ENCODE measurements at places on chromosomes 5 and 9.
A peak's percentile ranks its signal among the peaks of the same experiment; 100 is the strongest.

DNA sequence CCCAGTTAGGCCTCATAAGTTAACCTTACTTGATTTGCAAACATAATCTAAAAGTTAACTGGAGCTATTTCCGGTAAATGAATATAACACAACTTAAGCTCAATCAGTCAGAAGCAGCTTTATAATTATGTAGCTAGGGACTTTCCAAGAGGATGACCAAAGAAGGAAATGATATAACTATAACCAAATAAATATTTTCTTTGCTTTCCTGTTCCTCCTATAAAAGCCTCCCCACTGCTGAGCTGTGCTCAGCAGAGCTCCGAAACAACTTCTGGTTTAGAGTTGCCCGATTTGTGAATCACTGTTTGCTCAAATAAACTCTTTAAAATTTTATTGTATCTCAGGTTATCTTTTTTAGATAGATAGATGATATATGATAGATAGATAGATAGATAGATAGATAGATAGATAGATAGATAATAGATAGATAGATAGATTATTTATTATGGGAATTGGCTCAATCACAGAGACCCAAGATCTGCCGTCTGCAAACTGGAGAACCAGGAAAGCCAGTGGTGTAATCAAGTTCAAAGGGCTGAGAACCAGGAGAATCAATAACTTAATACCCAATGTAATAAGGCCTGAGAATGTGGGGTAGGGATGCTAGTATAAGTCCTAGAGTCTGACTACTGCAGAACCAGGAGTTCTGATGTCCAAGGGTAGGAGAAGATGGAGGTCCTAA lies 19.3 kb upstream of the TMEM161B start:
- DNase-seq, result no peak

GRCh38 chr9:136372561-136373299 lies 739 bp downstream of the CARD9 start:
- DNase-seq, result peak; percentile 80

DNA sequence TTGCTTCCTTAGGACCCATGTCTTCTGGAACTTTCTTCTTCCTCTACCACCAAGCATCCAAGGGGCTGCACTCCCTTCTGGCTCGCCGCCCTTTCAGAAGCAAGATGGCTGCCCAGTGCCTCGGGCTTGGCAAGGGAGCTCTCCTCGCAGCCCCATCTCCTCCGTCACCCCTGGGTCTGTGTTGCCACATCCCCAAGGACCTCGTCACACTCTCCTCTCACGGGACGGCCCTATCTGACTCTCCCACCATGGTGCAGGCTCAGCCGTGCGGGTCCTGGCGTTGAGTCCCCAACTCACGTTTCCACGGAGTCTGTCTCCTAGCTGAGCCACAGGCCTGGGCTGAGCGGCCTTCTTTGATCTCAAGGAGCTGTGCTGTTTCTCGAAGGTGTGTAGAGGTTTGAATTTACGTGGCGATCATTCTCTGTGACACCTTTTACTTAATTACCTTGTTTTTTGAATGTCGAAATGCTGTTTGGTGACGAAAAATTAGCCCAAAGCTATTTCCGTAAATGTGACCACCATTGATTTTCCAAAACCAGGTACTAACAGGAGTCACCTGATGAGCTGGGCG lies 15.0 kb upstream of the SCGB3A1 start:
- DNase-seq, result no peak

- no peak for DNase-seq
These were observed 28.7 kb downstream of the GTF3C4 start for GRCh38 chr9:132698989-132699388.

GRCh38 chr5:18113721-18114120 lies 479.5 kb downstream of the TAF11L14 start:
- DNase-seq, result no peak

DNA sequence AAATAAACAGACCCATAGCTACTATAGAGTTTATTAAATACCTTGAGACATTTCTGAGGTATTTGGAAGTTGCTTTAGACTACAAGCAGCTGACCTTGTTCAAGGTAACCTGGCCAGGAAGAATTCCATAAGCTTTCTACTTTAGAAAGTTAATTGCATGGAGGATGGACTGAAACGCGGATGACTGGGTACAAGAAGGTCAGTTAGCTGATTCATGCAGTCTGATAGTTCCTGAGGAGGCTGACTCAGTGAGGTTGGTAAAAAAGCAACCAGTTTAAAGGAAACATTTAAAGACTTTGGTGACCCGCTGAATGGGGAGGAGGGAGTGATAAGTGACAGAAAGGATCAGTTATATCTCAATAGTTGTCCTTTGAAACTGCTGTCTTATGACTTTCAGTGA lies 670.1 kb upstream of the CDH9 start:
- DNase-seq, result no peak

GRCh38 chr9:109167716-109168115 lies 667 bp upstream of the FRRS1L start:
- no peak for DNase-seq

DNA sequence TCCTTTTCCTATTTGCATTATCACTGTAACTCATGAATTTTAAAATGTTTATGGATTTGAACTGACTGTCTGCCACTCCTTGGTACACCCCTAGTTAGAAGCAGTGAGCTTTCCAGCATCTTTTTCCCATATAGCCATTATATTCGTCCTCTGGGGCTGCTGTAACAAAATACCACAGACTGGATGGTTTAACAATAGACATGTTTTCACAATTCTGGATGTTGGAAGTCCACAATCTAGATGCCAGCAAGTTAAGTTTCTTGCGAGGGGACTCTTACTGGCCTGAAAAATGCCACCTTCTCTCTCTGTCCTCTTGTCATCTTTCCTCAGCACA lies 530.0 kb downstream of the SEMA5A start:
- DNase-seq, result no peak

DNA sequence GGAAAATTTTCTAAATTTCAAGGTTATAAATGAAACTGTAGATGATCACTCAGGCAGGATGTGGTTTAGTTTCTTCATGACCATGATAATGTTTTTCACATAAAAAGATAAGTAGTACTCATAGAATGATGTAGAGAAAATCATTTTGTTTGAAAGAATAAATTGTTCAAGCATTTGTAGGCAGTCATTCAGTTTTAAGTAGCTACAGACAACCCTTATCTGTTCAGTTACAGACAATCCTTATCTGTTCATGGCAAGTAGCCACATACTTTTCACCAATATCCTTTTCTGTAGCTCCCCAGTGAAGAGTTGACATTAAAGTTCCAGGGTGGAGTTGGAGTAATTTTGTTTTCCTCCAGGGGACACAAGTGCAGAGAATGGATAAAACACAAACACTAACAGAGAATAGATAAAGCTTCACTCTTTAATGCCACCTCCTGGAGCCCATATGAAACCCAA lies 278.1 kb upstream of the TNC start:
- DNase-seq, result no peak

DNA sequence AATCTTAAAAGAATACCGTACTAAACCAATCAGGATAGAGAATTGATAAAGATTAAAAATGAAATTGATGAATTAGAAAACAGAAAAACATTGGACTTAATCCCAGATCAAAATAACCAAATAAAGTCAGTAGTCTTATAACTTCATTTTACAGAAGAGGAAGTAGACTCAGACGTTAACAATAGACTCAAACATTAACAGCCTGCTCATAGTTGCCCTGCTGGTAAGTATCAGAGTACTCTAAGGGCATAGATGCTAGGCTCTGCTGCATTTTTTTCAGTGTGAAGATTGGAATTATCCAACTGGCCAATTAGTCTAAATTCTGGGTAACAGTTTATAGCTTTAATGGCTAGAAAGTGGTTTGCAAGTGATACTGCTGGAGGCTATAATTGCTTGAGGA lies 42.9 kb downstream of the ADGRV1 start:
- no peak for DNase-seq

DNA sequence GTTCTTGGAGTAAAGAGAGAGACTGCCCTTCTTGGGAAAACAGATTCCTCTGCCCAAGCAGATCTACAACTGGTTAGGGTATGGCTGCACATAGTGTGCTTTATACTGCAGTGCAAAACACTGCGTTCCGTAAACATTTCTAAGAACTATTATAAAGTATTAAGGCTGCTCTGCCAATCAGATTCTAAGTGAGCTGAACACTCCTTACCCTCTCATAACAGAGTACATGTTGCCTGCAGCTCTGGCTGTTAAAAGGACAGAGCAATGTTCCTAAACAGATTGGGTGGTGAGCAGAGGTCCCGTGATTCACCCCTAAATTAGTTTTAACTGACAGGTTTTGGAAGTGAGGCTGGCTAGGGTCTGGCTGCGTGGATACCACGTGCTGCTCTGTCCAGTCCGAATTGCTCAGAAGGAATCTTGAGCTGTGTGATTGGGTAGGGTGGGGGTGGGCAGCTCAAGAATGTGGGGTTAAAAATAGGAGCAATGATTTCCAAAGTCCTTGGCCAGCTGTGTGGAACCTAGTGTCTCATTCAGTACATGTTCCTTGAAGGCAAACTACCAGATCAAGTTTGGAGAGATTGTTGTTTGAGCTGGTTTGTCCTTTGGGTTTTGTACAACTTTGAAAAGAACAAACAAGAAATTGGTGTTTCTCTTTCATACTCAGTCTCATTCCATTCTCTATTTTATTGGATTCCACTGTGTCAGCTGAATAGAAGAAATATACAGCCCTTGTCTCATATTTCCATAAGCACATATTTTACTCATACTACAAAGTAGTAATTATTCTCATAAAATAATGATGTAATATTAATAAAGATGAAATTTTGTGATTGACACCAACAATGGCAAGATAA lies 497.6 kb upstream of the CD180 start:
- DNase-seq, result no peak
